ENCODE measurements at places on chromosomes 4 and X.

DNA sequence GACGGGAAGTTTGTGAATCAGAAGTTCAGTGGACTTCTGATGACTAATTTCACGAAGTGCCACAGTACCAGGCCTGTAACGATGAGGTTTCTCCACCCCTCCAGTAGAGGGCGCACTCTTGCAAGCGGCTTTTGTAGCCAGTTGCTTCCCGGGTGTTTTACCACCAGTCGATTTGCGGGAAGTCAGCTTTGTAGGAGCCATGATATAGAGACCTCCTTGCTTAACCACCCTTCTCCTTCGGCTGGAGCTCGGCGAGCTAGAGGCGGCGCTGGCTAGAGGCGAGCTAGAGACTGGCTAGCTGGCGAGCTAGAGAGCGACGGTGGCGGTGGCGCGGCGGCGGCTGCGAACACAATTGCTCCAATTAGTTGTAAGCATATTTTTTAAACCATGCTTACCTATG is 72.0 kb downstream of the IL1RAPL1 start:
- DNase-seq, result no peak

GRCh38 chrX:153319295-153320046 is 2.1 kb downstream of the PNMA6F start:
- DNase-seq, result no peak

GRCh38 chrX:13377550-13377934 is 57.7 kb upstream of the ATXN3L start:
- no peak for DNase-seq

DNA sequence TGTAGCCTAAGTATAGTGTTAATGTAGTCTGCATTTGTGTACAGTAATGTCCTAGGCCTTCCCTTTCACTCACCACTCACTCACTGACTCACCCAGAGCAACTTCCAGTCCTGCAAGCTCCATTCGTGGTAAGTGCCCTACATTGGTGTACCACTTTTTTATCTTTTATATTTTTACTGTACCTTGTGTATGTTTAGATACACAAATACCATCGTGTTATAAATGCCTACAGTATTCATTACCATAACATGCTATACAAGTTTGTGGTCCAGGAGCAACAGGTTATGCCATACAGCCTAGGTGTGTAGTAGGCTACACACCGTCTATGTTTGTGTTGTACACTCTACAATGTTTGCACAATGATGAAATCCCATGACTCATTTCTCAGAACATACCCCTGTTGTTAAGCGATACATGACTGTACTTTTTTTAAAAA is 15.4 kb downstream of the TSPAN5 start:
- DNase-seq, result no peak

DNA sequence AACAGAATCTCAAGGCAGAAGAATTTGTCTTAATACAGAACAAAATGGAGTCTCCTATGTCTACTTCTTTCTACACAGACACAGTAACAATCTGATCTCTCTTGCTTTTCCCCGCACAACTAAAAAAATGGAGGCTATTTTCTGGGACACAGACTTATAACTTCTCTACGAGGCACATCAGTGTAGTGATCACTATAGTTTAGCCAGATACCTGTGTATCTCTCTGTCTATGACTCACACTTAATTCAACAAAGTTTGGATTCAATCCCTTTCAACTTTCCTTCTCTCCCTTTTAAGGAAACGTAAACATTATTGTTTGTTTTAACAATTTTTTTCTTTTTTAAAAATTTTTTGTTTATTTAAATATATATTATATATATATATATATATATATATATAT is 29.4 kb downstream of the APELA start:
- DNase-seq, result no peak

- DNase-seq, result no peak
Measured at GRCh38 chrX:6465756-6466155, 69.2 kb downstream of the VCX3A start.

- no peak for DNase-seq
Measured at GRCh38 chrX:122972604-122973003, 211.5 kb upstream of the GRIA3 start.

DNA sequence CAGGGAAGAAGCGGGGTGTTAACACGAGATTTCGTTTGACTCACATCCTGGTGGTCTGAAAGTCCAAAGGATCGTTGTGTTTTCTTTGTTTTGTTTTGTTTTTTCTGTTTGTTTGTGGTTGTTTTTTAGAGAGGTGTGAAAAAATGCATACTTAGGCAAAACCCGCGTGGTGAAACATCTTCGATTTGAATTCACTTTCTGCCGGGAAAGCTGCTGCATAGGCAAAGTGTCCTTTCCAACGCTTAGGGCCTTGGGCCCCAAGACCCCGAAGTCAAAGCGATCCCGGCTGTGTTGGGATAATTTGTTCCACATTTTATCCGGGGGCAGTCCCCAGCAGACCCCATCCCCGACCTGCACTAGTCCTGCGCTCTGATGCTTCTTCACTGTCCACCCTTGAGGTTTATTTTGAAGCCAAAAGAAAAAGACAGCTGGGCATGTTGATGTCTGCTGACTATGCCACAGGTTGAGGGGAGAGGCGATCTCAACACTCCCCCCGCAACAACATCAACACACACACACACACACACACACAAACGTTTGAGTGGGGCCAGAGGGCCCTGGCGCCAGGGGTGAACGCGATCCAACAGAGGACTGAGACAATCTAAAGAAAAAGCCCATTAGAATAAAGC is 2.0 kb downstream of the MSX1 start:
- no peak for DNase-seq

- DNase-seq, result no peak
Measured at GRCh38 chr4:153651116-153651515, 33.0 kb upstream of the TLR2 start.

DNA sequence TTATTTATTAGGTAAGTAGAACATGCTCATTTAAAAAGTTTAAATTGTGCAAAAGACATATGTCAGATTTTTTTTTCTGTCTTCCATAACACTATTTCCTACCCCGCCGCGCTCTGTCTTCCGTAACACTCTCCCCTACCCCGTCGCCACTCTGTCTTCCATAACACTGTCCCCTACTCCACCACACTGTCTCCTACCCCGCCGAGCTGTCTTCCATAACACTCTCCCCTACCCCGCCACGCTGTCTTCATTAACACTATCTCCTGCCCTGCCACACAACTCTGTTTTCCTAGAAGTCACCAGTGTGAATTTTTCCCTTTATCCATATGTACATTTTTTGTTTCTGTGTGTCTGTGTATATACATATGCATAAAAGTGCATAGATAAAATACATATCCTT is 4.4 kb downstream of the MSMO1 start:
- no peak for DNase-seq

DNA sequence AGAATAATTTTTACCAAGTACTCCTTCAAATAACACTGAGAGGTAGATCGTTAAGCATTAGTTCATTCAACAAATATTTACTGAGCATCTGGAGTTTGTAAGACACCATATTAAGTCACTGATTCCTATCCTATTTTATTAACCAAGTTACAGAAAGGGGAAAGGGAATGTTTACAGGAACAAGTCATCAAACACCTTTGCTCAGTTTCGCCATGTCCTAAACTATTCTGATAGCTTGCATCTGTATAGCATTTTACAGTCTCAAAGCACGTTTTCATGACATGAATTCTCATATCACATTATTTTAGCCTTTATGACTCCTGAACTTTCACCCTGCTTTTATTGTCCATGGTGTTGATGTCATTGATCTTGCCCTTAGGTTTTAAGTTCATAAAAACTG is 89.2 kb downstream of the AREG start:
- no peak for DNase-seq

DNA sequence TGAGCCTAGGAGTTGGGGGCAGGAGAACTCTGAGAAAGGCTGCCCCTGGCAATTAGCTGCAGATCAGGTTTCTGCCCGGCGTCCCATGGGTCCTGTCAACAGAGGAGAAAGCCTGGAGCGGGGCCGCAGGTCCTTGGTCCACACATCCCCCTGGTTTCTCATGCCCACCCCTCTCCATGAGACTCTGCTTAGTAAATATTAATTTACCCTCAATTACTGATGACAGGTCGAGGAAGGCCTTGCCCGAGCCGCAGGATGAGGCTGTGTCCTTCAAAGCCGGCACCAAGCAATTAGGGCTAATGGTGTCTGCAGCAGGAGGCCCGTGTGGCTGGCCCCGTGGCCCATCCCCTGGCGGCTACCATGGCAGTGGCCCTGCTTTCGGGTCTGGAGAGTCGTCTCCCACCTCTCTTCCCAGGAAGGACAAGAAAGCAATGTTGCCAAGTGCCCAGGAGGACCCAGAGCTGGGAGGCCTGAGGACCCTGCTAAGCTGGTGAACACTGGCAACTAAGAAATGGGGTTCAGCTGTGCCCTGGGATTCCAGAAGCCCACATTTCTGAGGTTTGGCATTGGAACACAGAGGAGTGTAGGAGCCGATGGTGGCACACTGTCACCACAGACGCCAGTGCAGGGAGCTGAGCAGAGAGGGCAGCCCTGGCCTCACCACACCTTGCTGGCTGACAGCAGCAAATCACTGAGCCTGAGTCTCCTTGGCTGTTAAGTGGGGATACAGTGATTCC is 114.6 kb downstream of the CPZ start:
- no peak for DNase-seq

DNA sequence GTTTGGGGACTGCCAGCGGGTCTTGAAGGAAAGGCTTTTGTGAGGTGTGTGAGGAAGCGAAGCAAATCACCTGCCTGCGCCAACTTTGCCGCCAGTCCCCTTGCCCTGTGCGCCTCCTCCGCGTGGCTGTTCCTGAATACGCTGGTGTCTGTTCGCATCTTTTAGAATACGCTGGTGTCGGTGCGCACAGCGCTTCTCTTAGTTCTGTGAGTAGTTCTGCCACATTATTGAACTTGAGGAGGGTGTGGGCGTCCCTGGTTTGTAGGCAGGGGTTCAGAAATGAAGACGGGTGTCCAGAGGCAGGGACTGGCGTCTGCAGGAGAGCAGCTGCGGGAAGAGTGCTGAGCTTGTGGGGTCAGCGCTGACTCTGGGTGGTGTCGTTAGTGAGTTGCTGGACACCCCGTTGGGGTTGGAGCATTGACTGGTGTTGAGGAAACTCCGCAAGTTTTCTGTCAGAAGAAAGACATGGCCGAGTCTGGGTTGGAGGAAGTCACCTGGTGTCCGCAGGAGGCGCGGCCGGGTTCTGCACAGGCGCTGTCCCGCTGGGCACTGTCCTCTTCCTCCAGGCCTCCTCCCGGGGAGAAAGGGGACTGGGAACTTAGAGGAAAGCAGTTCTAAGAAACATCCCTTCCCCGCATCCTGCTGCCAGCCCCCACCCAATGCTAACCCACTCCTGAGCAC is 930 bp downstream of the ZNF718 start:
- DNase-seq, result peak; percentile 8

- DNase-seq, result no peak
Measured at GRCh38 chrX:17861489-17862011, 452 bp upstream of the RAI2 start.

- no peak for DNase-seq
Measured at GRCh38 chrX:19709812-19710518, 177.4 kb downstream of the SH3KBP1 start.

DNA sequence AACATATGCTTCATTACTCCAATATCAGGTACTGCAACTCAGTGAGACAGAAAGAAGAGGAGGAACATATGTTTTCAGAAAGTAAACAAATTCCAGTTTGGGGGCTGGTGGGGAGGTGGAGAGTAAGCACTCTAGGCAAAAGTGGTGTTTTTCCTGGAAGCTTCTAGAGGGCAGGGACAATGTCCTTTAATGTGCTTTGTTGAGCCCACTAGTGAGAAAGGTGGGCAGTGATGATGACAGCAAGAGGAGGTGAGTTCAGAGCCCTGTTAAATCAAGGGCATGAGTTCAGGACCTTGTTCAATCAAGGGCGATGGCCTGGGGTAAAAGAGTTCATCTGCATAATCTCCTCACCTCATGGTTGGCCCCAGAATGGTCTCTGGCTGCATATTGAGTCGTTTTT is 38.4 kb downstream of the GPC3 start:
- DNase-seq, result no peak

- DNase-seq, result no peak
Measured at GRCh38 chr4:59553063-59553720, 1646.9 kb upstream of the ADGRL3 start.

DNA sequence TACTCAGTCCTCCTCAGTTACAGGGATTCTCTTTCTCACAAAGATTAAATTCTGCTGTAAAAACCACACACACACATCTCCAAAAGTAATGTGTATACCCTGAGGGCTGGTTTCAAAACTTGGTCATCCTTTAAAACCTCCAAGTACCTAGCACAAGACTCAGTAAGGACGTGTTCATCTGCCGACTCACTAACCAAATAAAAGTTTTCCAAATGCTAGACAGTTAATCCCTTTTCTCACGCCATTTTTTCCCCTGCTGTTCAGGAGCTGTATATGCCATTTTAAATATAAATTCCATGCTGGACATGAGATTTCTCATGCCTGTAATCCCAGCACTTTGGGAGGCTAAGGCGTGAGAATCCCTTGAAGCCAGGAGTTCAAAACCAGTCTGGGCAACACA is 3.9 kb upstream of the SAT1 start:
- DNase-seq, result no peak

DNA sequence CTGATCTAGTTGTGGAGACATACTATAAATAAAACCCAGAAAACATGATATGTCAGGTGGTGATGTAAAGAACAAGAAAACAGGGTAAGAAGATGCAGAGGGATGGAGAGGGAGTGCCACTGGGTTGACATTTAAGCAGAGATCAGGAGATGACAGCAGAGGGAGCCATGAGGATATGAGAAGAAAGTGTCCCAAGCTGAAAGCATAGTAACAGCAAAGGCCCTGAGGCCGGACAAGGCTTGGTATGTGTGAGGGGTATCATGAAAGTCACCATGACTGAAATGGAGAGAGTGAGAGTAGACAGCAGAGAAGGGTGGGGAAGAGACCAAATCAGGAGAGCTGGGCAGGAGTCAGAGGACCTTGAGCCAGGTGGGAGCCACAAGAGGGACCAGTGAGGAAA is 3.4 kb downstream of the GPKOW start:
- DNase-seq, result no peak

DNA sequence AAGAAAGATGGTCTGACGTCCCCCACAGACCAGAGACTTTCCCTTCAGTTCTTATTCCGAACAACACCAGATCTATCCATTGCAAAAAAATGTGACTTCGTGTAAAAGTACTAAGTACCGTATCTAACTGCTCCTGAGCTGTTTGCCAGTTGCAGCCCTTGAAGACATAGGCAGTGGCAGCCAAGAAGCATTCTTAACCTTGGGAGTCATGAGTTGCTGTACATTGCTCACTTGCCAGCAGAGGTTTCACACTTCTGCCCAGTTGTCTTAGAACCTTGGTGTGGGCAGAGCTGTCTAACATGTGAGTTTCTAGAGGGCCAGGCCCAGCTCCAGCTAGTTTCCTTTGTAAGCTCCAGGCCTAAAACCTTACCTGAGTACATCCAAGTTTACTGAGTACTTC is 10.5 kb upstream of the CHRDL1 start:
- DNase-seq, result no peak

DNA sequence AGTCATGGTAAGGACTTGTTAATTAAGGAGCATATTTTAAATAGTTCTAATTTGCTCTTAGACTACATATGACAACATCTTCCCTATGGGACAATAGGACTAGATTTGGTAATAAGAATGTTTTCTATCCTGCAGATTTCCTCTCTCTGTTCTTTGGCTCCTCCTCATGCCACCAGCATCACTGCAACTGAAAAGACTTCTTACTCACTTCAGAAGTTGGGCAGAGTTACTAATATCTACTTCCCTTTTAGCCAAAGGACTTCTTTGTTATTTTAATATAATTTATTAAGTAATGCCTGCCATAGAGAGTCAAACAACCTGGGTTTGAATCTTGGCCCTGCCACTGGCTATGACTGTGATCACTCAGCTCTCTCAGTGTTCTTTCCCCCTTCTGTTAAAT is 16.4 kb downstream of the MMAA start:
- DNase-seq, result no peak

All from brain pericyte (primary cell).